ENCODE measurements at places on chromosomes 6 and 20. TPM values are rescaled to one million over a fixed set of nuclear protein-coding genes. Genes with fewer than 3 reads are reported as not detected.

Gene ZNF311
- not detected for polyA plus RNA-seq

Gene TMC2
- polyA plus RNA-seq: not detected

Gene PLA2G7
- polyA plus RNA-seq: not detected

Gene CDH22
- not detected for polyA plus RNA-seq

Gene RFX6
- polyA plus RNA-seq: not detected

Gene SRMS
- not detected for polyA plus RNA-seq

Gene ACTL10
- polyA plus RNA-seq: 3.6 TPM

Gene TRMT11
- polyA plus RNA-seq: 44.0 TPM

Gene PLCB4
- polyA plus RNA-seq: not detected

Gene LAMA4
- polyA plus RNA-seq: 0.11 TPM

DNA sequence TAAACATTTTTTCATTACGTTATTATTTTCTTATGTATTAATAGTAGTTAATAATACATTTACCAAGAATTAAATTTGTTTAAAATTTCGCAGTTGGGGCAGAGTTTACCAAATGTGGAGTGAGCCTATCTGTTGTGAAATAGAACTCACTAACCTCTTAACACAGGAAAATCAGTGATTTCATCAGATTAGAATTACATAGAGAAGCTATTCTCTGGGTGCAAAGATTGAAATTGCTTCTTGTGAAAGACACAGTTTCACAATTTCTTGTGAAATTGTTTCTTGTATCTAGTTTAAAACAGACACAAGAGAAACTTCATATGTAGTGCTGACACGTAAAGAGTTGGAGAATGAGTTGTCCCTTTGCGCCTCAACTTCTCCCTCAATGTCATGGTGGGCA, 69.4 kb upstream of the PRL start:
- no peak for DNase-seq

DNA sequence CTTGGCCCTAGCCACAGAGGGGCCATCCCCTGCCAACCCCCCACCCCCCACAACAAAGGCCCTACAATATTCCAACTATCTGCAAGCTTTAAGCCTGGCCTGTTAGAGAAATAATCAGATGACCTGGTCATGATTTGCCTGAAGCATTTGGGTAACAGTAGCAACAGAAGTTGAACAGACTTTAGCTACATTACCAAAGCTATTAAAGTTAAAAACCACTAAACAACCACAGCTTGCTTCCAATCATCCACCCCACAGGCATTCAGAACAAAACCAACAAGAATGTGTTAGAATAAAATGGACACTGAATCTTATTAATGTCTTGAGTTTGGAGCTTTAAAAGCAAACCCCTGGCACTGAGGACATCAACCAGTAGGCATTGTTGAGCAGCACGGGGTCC, 250.9 kb downstream of the LRFN2 start:
- no peak for DNase-seq

DNA sequence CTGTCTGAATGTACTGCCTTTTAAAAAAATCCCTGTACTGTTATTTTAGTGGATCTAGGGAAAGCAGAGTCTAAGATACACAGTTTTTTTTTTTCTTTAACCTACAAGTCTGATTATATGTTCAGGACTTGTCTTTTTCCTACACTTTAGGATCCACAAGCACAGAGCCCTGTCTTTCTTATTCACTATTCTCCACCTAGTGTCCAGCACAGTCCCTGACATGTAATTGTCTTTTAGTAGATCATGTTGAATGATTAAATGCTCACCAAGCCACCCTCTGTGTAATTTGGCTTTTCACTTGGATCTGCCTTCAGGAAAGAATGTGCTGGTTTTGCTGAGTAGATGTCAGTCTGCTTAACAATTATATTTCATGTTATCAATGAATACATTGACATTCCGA, 35.8 kb upstream of the YWHAB start:
- DNase-seq: no peak

- DNase-seq: no peak
These were observed 62.3 kb upstream of the TMEM181 start for GRCh38 chr6:158497620-158498019.

DNA sequence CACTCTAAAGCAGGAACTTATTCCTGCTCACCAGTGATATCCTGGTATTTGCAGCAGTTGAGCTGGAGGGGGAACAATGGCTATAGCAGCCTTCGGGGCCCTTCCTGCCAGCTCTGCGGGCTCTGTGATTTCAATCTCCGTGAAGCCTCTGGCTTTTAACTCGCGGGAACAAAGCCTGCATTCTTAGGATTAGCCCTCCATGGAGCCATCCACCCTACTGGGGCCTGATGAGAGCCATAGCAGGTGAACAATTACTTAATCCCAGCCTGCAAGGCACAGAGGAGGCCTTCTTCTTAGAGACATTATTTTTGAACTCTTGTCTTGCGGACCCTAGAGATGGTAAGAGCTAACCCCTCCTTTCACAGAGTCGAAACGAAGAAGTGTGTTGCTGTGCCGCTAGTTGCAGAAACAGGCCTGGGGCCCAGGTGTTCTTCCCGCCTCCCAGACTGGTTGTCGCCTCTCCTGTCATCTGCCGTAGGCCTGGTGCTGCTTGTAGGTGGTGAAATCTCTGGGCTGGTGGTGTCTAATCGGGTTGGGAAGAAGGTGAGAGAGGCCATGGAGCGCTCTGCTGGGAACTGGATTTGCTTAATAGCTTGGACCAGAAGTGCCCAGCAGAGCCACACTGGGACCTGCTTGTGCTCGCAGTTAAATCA, 9.7 kb downstream of the GHRH start:
- DNase-seq: no peak

- no peak for DNase-seq
These were observed 798.5 kb upstream of the EPHA7 start for GRCh38 chr6:94217836-94218235.

DNA sequence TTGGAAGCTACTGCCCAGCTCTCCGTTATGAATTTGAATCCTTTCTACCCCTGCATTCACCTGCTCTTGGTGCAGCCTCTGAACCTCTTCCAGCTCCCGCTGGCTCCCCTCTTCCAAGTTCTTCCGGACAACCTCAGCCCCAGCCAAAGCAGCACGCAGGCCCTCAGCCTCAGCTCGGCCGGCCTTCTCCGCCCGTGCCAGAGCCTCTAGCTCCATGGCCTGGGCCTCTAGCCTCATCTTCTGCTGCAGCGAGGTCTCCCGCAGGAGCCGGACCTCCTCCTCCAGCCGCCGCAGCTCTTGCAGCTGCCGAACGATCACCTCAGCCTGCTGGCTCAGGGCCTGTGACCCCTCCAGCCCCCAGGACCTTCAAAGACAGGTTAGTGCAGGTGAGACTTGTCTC, 3.2 kb downstream of the CCHCR1 start:
- DNase-seq: no peak

Data from GM12878 (cell line).